ENCODE measurements at places on chromosomes 5 and 9. TPM values are rescaled to one million over a fixed set of nuclear protein-coding genes. Genes with fewer than 3 reads are reported as not detected.

- no peaks in the 10 kb centered on the region for H3K36me3 ChIP-seq
- H3K27me3 ChIP-seq = no peaks in the 10 kb centered on the region
- no peak overlapping the region for H3K27ac ChIP-seq
These were observed 60.9 kb upstream of the CD180 start for GRCh38 chr5:67257500-67257899.

Gene CCDC152
- polyA plus RNA-seq = 5.7 TPM

DNA sequence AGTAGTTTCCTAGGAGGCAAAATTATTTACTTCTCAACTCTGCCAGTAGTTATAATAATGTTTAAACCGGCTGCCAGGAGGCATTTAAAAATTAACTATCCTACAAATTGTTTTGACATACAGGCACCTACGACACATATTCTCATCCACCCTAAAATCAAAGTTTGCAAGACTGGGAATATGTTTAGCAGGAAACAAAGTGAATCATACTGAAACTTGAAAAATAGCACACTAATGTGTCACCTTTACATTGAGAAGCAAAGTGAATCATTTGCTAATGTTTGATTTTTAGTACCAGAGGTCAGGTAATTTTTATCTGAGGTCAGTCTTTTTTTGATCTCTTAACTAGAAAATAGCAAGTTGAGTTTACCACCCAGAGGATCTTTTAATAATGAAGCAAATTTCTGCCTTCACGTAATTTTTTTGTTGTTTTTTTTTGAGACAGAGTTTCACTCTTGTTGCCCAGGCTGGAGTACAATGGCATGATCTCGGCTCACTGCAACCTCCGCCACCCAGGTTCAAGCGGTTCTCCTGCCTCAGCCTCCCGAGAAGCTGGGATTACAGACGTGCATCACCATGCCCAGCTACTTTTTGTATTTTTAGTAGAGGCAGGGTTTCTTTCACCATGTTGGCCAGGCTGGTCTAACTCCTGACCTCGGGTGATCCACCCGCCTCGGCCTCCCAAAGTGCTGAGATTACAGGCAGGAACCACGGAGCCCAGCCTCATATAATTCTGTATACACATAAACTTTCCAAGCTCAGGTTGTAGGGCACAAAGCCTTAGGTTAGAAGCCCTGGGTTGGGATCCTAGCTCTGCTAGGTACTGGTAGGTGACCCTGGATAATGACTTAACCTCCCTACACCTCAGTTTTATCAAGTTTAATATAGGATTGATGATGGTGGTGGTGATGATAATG, 124.3 kb downstream of the UGCG start:
- H3K27ac ChIP-seq = peak overlapping the region; percentile 86
- DNase-seq = peak; percentile 89
- H3K4me3 ChIP-seq = no peak overlapping the region
- H3K27me3 ChIP-seq = no peaks in the 10 kb centered on the region
- peaks cover 34% of the 10 kb centered on the region for H3K4me1 ChIP-seq
- no peaks in the 10 kb centered on the region for H3K36me3 ChIP-seq

DNA sequence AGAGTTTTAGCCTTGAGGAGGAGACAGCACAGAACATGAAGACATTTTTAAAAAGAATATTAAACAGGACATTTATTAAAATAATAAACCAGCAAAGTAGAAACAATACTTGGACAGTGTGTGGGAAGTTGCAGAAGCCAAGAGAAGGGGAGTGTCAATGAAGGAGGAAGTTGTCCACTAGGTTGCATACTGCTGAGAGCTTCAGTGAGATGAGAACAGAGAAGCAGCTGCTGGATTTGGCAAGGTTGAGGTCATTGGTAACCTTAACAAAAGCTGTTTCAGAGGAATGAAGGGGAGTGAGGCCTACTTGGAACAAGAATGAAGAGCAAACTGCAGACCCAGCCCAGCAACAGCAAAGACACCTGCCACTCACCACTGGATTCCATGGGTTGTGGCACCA, 11.4 kb downstream of the BHMT start:
- H3K27me3 ChIP-seq = no peaks in the 10 kb centered on the region
- no peak overlapping the region for H3K27ac ChIP-seq
- H3K4me3 ChIP-seq = no peak overlapping the region
- no peaks in the 10 kb centered on the region for H3K36me3 ChIP-seq
- H3K4me1 ChIP-seq = no peaks in the 10 kb centered on the region

DNA sequence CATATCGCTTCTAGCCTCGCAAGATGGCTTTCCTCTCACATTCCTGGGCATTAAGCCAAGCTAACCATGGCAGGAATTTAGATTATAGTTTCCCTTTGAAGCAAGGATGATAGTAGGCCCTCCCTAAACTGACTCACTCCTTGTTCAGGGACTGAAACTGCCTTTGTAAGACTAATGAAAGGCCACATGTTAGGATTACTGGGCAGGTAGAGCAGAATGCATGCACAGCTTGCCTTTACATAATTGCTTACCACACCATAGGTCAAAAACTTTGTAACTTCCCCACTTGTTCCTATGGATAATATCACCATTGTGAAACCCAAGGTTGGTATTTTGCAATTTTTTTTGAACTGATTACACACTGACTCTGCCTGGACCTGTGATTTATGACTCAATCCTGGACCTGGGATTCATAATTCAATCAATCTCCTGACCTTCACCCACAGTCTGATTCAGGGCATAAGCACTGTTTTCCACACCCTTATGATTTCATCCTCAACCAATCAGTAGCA, 41.0 kb upstream of the PRDM9 start:
- H3K4me3 ChIP-seq = no peak overlapping the region
- H3K4me1 ChIP-seq = no peaks in the 10 kb centered on the region
- peak; percentile 6 for DNase-seq
- no peaks in the 10 kb centered on the region for H3K36me3 ChIP-seq
- no peaks in the 10 kb centered on the region for H3K27me3 ChIP-seq

Gene FOXI1
- polyA plus RNA-seq = not detected

GRCh38 chr9:60545346-60545877, 368.8 kb upstream of the SPATA31A5 start:
- no peak overlapping the region for H3K27ac ChIP-seq
- H3K27me3 ChIP-seq = no peaks in the 10 kb centered on the region
- H3K4me1 ChIP-seq = no peaks in the 10 kb centered on the region
- no peaks in the 10 kb centered on the region for H3K36me3 ChIP-seq
- DNase-seq = no peak

DNA sequence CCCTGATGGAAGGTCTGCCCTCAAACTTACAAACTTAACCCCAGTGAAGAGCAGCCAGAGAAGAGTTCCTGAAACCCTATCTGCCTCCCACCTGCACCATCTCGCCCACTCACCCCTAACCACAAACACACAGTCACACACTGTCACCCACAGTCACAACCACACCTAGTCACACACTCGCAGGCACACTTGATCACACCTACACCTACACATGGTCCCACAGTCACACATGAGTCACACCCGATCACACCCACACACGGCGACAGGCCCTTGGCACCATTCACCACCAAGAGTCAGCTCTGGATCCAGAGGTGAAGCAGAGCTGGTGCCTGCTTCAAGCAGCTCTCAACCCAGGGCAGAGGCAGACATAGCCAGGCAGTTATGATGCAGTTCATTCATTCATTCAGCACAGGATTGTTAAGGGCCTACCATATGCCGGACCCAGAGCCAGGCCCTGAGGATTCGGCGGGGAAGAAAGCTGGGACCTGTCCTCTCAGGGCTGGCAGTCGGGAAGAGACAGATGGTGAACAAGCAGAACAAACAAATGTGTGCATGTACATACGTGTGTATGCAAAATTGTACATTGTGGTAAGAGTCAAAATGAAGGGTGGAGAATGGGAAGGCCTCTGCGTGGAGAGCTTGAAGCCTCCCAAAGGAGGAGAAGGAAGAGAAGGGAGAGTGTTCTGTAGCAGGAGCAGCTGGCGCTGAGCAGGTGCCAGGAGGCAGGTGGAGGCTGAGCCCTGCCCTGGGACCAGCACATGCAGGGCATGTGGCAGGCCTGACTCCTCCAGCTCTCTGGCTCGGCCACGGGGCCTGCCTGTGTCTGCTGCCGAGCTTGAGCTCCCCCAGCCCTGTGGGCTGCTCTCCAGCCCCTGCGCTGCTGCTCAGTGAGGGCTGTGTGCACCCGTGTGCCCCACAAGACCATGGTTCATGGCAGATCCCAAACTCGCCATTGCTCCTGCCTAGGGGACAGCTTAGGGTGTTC, 6.4 kb downstream of the TSPAN17 start:
- H3K27me3 ChIP-seq = no peaks in the 10 kb centered on the region
- H3K27ac ChIP-seq = no peak overlapping the region
- DNase-seq = peak; percentile 73
- peaks cover 14% of the 10 kb centered on the region for H3K4me1 ChIP-seq

DNA sequence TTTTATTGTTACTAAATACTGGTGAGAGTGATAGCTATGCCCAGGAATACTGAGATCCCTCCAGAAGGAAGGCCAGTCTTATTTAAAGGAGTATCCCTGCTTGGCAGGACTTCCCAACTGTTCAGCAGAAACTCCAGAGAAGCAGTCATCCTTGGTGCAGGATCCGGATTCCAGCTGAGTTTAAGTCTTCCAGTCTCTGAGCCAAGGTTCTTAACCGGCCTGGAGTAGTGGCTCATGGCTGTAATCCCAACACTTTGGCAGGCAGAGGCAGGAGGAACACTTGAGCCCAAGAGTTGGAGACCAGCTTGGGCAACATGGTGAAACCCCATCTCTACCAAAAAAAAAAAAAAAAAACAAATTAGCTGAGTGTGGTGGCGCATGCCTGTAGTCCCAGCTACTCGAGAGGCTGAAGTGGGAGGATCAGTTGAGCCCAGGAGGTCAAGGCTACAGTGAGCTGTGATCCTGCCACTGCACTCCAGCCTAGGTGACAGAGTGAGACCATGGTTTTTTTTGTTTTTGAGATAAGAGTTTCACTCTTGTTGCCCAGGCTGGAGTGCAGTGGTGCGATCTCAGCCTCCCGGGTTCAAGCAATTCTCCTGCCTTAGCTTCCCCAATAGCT, 7.6 kb downstream of the NAIF1 start:
- H3K27ac ChIP-seq = no peak overlapping the region
- no peaks in the 10 kb centered on the region for H3K36me3 ChIP-seq
- H3K27me3 ChIP-seq = no peaks in the 10 kb centered on the region
- no peaks in the 10 kb centered on the region for H3K4me1 ChIP-seq

Gene FCN2
- not detected for polyA plus RNA-seq

- no peak overlapping the region for H3K27ac ChIP-seq
- H3K36me3 ChIP-seq = no peaks in the 10 kb centered on the region
These were observed 117.4 kb upstream of the RORB start for GRCh38 chr9:74379718-74380117.

GRCh38 chr5:657570-657969, 35.6 kb downstream of the TPPP start:
- no peak overlapping the region for H3K4me3 ChIP-seq
- no peaks in the 10 kb centered on the region for H3K4me1 ChIP-seq
- DNase-seq = peak; percentile 62
- no peaks in the 10 kb centered on the region for H3K27me3 ChIP-seq

Gene ZFP37
- polyA plus RNA-seq = 2.2 TPM

DNA sequence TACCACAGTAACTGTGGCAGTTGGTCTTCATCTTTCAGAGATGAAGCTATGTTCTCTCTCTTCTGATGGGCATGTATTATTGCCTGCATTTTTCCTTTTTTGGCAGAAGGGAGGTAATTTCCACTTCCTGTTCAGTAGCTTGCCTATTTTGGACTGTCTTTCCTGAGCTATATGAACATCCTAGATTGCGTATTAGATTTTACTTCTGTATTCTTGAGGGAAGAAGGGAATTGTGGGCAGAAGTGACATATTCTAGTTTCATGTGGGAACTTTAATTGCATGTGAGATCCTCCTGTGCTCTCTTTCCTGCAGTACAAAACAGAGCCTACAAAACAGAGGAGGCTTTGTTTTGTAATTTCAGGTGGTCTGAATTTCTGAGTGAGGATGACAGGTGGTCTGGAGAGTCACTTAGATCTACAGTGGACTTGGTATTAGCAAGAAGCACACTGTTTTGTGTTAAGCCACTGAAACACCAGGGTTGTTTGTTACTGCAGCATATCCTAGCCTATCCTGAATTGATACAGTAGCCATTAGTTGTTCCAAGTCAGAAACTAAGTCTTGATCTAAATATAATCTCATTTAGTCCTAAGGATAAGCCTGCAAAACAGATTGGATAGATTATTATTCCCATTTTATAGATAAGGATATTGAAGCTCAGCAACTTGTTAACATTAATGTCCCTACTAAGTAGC, 68.1 kb downstream of the AOPEP start:
- no peak overlapping the region for H3K27ac ChIP-seq
- H3K4me1 ChIP-seq = peaks cover 10% of the 10 kb centered on the region
- no peaks in the 10 kb centered on the region for H3K27me3 ChIP-seq
- no peak overlapping the region for H3K4me3 ChIP-seq
- DNase-seq = no peak

DNA sequence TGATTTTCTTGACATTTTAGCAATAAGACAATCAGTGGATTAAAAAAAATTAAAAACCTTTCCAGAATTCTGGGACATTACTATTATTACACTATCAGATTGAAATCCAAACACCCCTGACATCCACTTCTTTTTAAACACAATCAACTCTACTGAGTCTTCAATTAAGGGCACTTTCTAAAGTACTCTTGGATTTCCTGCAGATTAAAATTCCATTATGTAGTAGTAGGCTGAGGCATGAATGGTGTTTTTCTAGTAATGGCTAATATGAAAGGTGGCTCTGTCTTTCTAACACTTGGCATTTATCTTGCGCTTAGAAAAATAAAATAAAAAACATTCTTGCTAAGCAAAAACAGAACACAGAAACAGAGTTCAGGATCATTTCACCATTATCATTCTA, 107.8 kb downstream of the OXCT1 start:
- no peaks in the 10 kb centered on the region for H3K27me3 ChIP-seq
- H3K4me3 ChIP-seq = no peak overlapping the region
- no peak for DNase-seq
- peaks cover 9% of the 10 kb centered on the region for H3K36me3 ChIP-seq

Gene GRIA1
- 0.13 TPM for polyA plus RNA-seq

Gene RBM18
- polyA plus RNA-seq = 32.6 TPM

Gene IL9
- not detected for polyA plus RNA-seq

DNA sequence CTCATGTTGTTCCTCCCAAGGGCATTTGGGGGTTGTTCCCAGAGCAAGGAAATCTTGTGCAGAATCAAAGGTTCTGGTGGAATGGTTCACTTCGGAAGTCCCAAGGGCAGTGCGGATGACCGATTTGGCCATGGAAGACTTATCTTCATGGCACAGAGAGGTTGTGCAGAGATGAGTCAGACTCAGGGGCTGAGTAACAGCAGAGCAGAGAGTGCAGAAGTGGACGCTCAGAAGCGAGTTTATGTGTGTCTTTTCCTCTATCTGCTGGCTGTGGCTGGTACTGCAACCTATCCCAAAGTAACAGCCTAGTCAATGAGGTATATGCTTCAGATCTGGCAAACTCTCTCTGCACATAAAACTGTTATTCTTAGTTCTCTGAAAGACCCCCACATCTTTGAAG, 118.1 kb downstream of the DPYSL3 start:
- H3K27me3 ChIP-seq = no peaks in the 10 kb centered on the region
- H3K36me3 ChIP-seq = no peaks in the 10 kb centered on the region
- DNase-seq = peak; percentile 94
- H3K27ac ChIP-seq = no peak overlapping the region
- no peak overlapping the region for H3K4me3 ChIP-seq

DNA sequence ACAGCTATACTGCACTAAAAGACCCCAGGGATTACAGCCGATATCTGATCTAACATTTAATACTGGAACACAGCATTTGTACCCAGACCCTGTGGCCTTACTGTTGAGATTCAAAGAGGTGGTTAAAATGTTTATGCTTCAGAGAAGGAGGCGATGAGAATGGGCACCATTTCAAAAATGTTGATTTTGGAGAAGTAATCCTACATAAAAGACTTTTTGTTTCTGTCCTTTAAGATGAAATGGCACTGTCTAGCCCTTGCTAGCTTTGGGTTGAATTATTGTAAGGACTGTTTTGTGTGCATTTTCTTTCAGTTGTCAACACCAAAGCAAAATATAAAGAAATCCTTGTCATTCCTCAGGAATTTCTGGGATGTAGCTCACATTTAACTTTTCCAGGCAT, 288.5 kb upstream of the ANKH start:
- peaks cover 12% of the 10 kb centered on the region for H3K27me3 ChIP-seq
- H3K4me3 ChIP-seq = no peak overlapping the region
- H3K4me1 ChIP-seq = no peaks in the 10 kb centered on the region

All from GM23248 (cell line).